Esophagus squamous epithelium (tissue), 5 donors: ENCODE measurements at places on chromosomes 5 and 9. TPM values are rescaled to one million over a fixed set of nuclear protein-coding genes. Genes with fewer than 3 reads are reported as not detected.

- no peak for DNase-seq
Observed at GRCh38 chr9:111601237-111602018, 2.0 kb upstream of the PTGR1 start.

- DNase-seq = no peak
Observed at GRCh38 chr5:151523335-151523734, 67.8 kb downstream of the FAT2 start.

DNA sequence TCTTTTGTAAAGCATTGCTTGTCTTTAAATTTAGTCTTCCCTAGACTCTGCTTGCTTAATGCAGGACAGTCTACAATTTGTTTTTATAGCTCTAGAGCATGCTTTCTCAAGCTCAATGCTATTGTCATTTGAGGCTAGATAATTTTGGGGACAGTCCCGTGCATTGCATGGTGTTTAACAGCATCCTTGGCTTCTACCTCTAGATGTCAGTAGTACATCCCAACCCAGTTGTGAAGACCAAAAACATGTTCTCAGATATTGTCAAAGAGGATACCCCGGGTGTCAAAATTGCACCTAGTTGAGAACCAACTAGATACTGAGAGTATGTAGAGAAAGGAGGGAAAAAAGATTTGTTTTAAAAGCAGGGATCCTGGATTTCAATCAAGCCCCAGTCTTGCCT is 277.5 kb downstream of the CEMIP2 start:
- no peak for DNase-seq

- no peak for DNase-seq
Observed at GRCh38 chr5:32388432-32389129, 56.0 kb downstream of the ZFR start.

DNA sequence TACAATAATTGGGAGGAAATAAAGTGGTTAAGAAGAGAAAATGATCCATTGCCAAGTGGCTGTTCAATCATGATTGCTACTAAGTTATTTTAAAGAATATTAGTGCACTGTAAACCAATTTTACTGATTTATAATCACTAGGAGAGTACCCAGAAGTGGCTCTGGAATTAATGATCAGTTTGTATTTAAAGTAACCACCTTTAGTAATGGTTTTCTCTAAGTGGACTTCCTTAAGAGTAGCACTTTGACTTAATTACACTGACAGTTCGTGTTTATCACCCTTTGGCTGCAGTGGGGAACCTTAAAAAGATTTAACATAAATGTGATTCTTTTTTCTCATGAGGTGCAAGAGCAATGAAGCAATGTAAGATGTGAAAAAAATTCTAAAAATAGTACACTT is 310.8 kb downstream of the CDH12 start:
- no peak for DNase-seq

DNA sequence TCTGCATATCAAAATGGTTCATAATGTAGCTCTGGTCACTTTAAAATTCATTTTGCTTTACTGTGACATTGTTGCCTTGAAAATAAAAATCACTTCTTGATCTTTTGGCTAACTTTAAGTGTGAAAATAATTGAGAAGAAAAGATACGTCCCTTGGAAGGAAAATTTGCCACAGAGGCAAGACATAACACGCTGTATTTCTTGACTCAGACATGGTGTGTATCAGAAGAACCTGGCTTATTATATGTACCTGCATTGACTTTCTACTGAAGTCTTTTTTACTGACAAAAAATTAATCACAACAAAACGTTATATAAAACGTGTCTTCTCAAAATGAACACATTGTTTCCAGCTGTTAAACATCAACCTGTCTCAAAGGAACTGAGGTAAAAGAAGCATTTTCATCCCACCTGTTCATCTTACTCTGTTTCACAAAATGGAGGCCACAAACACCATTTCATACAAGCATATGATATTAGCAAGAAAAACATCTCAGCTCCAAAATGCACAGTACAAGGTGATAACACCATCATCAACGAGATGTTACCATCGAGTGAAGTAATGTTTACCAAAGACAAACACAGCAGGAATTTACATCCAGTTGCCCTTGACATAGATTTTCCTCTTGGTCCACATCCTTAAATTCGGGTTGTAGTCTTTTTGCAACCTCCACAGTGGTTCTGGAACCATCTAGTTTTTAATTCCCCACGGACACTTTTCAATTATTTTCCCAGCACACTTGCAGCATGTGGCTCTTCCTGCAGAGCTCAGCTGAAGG is 179.9 kb downstream of the GLIS3 start:
- no peak for DNase-seq

DNA sequence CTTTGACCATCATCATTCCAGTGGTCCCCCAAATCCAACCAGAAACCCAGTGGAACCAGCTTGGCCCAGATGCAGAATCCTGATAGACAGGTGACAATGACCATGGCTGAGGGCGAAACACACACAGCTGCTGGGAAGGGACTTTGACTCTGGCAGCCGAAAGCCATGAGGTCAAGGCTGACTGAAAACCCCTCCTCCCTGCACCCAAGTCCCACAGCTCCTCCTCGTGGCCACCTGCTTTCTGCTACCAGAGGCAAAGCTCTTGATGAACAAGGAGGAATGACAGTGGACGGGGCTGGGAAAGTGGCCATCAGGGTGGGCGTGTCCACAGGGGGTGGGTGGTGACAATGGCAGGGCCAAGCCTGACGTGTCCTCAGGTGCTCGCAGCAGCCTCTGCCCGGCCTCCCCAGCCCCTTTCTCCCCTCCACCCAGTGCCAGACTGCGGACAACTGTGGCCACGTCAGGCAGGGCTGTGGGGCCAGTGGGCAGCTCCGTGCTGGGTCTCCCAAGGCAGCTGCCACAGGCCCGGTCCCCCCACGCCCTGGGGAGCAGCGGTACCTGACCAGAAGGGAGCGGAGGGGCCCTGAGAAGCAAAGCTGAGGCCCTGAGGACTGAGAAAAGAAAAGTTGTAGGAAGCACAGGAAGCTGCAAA is 30.8 kb upstream of the SARDH start:
- DNase-seq = no peak

The OBP2B gene
- total RNA-seq = not detected

DNA sequence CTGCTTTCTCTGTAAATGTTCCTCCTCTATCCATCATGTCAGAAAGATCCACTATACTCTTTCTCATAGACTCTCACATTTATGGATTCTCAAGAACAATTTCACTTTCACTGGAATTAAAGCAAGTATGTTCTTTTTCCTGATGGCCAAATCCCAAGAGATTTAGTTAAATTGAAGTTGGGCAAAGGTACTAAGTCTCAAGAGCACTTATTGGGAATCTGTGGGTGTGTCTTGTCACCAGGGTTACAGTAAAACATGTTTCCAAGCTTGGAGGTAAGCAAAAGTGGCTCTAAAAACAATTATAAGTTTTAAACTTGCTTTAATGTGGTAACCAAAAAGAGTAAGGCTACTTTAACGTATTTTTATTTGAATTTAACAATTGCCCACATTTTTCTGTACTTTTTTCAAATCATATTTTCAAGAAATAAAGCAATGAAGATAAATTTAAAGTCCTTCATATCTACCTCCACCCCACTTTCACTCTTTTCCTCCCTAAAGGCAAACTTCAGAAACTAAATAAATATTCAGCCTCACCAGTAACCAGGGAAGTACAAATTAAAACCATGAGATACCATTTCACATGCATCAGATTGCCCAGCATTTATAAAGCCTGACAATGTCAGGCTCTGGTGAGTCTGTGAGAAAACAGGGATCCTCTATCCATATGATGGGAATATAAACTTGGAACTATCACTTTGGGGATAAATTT is 387.4 kb downstream of the CETN3 start:
- DNase-seq = no peak

DNA sequence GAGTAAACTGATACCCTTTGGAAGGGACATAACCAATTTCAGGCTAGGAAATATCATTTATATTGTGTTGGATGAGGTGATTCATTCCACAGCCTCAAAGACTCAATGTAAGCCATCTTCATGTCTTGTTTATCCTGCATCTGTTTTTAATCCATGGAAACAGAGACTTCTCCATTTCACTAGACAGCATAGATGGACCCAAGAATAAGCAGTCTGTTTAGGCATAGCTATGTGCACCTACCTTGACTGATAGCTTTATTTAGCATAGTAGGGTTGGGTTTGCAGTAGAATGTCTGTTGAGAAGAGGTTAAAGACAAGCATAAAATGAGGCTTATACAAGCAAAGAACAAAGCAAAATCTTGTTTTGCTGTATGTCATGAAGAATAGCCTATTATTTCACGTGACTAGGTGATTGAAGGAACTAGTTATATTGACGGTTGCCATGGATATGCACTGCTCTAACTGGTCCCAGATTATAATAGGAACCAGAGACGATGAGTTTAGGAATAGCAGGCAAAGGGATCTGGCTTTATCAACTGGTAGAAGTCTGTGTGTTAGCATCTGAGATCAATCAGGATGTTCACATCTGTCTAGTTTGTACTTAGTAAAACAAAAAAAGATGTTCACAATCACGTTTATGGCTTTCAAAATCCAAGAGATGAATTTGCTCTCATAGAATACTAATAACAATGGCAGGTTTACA is 154.8 kb upstream of the KLF9 start:
- no peak for DNase-seq

The PALM2AKAP2 gene
- 0.34 TPM for total RNA-seq

- DNase-seq = no peak
Observed at GRCh38 chr5:54309691-54310432, 511 bp downstream of the ARL15 start.

DNA sequence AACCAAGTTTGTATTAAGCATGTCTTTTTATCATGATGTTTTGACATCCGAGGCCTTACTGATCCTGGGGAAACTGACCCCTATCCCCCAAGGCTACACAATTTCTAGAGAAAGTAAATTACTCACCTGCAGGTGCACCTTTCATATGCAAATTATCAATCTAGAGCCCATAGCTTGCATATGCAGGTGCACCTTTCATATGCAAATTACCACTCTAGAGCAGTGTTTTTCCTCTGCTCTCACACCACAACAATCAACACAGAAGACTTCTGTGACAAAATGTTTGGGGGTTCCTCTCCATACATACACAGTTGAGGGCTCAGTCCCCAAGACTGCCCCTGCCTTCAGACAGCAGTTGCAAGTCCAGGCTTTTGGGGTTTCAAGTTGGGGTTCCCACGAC is 203.7 kb upstream of the RORB start:
- DNase-seq = no peak

The KIF4B gene
- not detected for total RNA-seq

The ANKRD20A1 gene
- total RNA-seq = 1.2 TPM

- no peak for DNase-seq
Observed at GRCh38 chr5:179296150-179296821, 49.0 kb downstream of the ADAMTS2 start.

GRCh38 chr9:82254646-82255367 is 266.2 kb downstream of the SPATA31D1 start:
- DNase-seq = no peak

DNA sequence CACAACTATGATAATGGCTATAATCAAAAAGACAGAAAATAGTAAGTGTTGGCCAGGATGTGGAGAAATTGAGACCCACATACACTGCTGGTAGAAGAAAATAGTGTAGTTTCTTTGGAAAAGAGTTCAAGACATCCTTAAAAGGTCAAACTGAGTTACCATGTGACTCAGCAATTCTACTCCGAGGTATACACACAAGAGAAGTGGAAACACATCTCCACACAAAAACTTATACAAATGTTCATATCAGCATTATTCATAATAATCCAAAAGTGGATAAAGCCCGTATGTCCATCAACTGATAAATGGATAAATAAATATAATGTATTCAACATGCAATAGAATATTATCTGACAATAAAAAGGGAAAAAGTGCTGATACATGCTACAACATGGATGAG is 532.2 kb downstream of the NR2F1-AS1 start:
- DNase-seq = no peak

The DNAH5 gene
- total RNA-seq = not detected

The ANXA2R gene
- 2.5 TPM for total RNA-seq

- no peak for DNase-seq
Observed at GRCh38 chr5:25301836-25302235, 657.1 kb upstream of the CDH10 start.

DNA sequence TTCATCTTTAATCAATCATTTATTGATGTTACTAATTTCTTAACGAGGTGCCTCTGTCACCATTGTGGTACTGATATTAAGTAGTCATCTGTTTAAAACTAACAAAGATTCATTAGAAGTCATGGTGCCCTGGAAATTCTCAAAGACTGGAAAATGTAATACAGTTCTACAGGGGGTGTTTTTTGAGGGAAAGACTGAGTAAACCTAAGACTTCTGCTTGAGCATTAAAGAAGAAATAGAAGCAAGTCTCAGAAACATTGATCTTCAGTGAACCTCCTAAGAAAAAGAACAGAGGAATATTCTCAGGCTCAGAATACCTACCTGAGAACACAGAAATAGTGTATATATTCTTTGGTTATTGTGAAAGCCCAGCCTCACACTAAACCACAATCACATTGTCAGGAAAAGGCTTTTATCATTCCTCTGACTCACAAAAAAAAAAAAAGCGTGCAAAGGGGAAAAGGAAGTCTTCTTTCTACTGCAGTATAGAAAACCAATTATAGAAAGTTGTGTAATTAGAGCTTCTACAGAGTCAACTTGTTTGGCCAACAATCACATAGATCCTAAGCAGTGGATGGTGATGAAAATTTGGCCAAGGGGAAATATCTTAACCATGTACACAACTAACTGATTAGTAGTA is 60.8 kb downstream of the HINT1 start:
- no peak for DNase-seq

GRCh38 chr5:34410411-34411139 is 245.6 kb upstream of the RAI14 start:
- no peak for DNase-seq

The CCDC171 gene
- 1.9 TPM for total RNA-seq

GRCh38 chr9:35044071-35044470 is 28.4 kb downstream of the VCP start:
- no peak for DNase-seq

DNA sequence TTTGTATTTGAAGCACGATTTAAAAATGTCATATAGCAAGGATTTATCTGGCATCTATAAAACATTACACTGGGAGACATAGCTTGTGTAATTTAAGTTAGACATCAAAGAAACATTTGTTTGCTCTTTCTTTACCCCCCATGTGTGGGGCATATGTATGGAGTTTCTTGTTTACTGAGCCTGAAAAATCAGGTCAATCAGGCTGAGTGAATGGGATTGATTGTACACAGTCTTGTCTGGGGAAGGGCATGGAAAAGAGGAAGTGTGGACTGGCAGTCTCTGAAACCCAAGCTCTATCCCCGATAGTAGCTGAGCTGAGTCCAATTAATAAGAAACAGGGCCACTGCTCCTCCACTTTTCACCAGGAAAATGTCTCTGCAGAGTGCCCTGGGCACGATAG is 49.4 kb downstream of the SLC46A2 start:
- no peak for DNase-seq

The DBH gene
- not detected for total RNA-seq
